Cardiac septum (tissue), 1 donor: ENCODE measurements at places on chromosomes 11 and 22. TPM values are rescaled to one million over a fixed set of nuclear protein-coding genes. Genes with fewer than 3 reads are reported as not detected.

The ZNF195 gene
- 8.2 TPM for total RNA-seq

DNA sequence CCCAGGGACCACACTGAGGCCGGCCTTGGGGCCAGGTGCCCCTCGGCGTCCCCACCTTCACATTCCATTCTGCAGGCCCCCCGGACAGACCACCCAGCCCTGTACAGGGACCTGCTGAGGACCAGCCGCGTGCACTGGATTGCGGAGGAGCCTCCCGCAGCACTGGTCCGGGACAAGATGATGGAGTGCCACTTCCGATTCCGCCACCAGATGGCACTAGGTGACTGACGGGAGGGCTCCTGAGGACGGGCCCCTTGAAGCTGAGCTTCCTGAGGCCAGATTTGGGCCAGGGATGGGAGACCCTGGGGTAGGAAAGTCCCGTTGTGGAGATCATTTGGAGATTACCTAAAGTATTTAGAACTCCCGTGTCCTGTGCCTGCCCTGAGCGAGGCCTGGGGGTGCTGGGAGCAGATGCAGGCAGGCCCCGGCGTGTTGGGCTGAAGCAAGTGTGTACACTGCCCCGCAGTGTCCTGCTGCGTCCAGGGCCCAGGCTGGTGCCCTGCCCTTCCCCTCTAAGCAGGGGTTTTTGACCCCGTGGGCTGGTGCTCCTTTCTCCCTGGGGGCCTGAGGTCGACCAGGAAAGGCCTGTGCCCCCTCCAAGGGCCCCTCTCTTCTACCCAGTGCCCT lies 20.0 kb downstream of the TRMU start:
- no peak for DNase-seq

DNA sequence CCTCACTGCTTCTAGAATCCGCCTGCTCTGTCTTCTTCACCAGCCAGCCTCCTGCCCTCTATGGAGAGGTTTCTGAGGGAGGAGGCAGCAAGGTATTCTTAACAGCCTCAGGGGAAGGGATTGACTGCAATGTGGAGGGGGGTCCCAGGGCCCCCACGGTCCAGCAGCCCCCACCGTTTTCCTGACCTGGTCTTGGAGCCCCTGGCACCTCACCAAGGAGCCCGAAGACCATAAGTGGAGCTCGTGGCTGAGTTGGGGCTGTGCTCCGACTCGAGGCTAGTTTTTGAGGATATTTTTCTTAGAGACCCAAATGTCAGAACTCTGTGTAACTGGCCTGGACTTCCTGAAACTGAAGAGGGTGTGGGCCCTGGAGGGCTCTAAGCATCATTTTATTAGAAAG lies 590.0 kb downstream of the BRD1 start:
- no peak for DNase-seq

DNA sequence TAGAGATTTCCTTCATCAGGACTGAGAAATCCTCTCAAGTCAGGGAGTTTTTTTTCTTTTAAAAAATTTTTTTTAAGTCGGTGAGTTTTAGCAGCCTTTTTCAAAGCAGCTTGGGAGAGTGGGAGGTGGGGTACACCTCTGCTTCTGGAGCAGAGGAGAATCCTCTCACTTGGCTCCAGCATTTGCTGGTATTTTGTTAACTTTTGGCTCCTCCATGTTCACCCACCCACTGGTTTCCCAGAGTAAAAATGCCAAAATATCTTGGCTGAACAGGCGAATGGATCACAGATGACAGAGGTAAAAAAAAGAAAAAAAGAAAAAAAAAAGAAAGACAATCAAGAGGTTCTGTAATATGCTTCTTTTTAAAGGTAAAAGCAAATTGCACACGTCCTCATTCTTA lies 68.0 kb downstream of the GAB2 start:
- DNase-seq = no peak

The DAGLA gene
- total RNA-seq = 3.3 TPM
